ENCODE measurements at places on chromosomes 2 and 18. TPM values are rescaled to one million over a fixed set of nuclear protein-coding genes. Genes with fewer than 3 reads are reported as not detected.

DNA sequence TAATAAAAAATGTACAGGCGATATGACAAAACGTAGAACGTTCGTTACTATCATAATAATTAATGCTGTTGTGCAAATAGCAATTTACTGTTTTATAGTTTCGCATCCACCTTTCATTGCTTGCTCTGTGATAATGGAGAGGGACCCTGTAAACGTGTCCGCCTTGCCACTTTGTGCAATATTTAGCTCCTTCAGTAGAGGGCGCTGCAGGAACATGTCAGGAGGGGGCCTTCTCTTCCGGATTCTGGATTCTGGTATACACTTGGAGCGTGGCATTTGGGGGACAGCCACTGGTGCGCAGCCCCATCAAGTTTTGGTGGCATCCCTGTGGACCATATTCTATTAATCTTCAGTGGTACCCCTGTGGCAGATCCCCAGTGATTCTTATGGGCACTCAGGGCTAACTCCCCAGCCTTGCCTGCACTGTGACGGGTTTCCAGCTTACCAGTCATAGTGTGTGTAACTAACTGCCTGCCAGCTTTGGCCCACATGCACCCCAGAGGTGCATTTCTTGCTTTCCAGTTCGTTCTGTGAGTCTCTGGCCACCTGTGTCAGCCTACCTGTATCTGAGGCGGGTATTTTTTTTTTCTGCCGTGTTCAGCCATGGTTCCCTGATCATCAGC is 140.3 kb downstream of the CYRIA start:
- H3K36me3 ChIP-seq, result no peaks in the 10 kb centered on the region
- H3K4me1 ChIP-seq, result no peaks in the 10 kb centered on the region
- no peak overlapping the region for H3K27ac ChIP-seq
- H3K27me3 ChIP-seq, result peaks cover 14% of the 10 kb centered on the region

- H3K27ac ChIP-seq, result no peak overlapping the region
- H3K36me3 ChIP-seq, result no peaks in the 10 kb centered on the region
- H3K27me3 ChIP-seq, result no peaks in the 10 kb centered on the region
- H3K4me3 ChIP-seq, result no peak overlapping the region
Observed at GRCh38 chr18:23833714-23834113, 144.5 kb downstream of the LAMA3 start.

GRCh38 chr18:60099709-60100108 is 199.9 kb downstream of the PMAIP1 start:
- no peak overlapping the region for H3K4me3 ChIP-seq
- no peaks in the 10 kb centered on the region for H3K27me3 ChIP-seq
- H3K27ac ChIP-seq, result no peak overlapping the region
- no peaks in the 10 kb centered on the region for H3K4me1 ChIP-seq
- DNase-seq, result no peak

GRCh38 chr2:133490411-133490980 is 77.8 kb downstream of the NCKAP5 start:
- H3K4me3 ChIP-seq, result no peak overlapping the region
- H3K27ac ChIP-seq, result no peak overlapping the region
- H3K36me3 ChIP-seq, result no peaks in the 10 kb centered on the region
- H3K4me1 ChIP-seq, result no peaks in the 10 kb centered on the region
- no peak for DNase-seq

- no peak overlapping the region for H3K4me3 ChIP-seq
- no peaks in the 10 kb centered on the region for H3K27me3 ChIP-seq
- no peak for DNase-seq
- H3K27ac ChIP-seq, result no peak overlapping the region
Observed at GRCh38 chr2:228848638-228849037, 422.4 kb downstream of the PID1 start.

Gene UNC50
- 31.4 TPM for total RNA-seq

Gene GPAT2
- 10.0 TPM for total RNA-seq
